ENCODE measurements at places on chromosomes 2 and 18. TPM values are rescaled to one million over a fixed set of nuclear protein-coding genes. Genes with fewer than 3 reads are reported as not detected.

DNA sequence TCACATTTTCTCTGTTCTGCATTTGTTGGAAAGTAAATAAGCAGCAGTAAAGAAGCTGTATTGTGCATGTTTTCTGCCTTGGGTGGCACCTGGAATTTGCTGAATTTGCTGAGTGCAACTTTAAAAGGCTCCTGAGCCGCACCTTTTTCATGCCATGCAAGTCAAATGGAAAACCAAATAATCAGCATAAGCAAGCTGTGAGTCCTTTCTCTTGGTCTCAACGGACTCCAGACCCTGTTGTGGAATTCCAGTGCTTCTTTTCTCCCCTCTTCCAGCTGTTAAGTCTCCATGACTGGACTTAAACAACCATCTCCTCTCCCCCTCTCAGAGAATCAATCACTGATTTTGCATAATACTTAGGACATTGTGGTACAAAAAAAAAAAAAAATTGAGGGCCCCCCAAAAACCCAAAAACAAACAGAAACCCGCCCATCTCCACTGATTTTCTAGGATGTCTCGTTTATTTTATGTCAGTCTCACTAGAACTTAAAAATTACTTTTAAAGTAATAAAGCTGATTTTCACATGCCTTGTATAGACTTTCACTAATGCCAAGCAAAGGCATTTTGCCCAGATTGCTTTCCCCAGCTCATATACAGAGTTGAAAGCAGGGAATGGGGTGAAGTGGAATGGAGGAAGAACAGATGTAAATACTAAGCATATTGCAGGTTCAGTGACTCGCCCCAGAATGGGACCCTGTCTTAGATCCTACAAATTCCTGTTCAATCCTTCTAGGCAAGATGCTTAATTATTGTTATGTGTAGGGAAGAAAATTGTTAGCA, 5.1 kb upstream of the CETN1 start:
- no peaks in the 10 kb centered on the region for H3K4me1 ChIP-seq
- DNase-seq: no peak
- no peak overlapping the region for H3K4me3 ChIP-seq
- no peaks in the 10 kb centered on the region for H3K27me3 ChIP-seq

SNORC gene
- 1.8 TPM for total RNA-seq

DNA sequence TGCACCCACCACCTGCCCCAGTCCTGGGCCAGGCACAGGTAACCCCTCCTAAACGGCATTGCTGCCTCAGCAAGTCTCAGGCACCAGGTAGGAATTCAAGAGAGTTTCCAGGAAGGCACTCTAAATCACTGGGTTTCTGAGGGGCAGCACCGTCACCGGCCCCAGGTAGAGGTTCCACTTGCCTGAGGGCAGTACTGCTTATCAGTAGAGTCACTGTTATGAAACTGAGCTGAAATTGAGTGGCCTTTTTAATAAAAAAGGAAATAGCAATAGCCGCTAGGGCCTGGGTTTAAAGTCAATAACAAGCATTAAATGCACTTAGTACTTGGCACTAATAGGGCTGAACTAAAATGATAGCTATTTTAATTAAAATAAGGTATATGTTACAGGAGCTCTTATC, 653.7 kb downstream of the METTL4 start:
- no peak overlapping the region for H3K4me3 ChIP-seq
- no peak for DNase-seq
- no peaks in the 10 kb centered on the region for H3K4me1 ChIP-seq
- no peaks in the 10 kb centered on the region for H3K36me3 ChIP-seq
- H3K27me3 ChIP-seq: no peaks in the 10 kb centered on the region
- no peak overlapping the region for H3K27ac ChIP-seq

DNA sequence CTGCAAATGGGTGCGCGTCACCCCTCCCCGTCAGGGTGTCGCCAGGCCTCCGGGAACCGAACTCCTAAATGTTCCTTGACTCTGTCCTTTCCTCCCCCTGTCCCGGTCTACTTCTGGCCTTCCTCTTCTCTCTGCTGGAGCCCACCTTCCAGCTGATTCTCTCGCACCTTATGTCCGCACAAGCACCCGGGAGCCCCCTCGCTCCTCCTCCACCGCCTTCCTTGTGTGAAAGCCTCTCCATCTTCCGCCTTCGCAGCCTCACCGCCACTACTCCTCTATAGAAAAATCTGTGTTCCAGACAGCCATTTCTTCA, 627 bp upstream of the KIF3C start:
- no peaks in the 10 kb centered on the region for H3K27me3 ChIP-seq
- H3K36me3 ChIP-seq: no peaks in the 10 kb centered on the region
- H3K4me3 ChIP-seq: peak overlapping the region; percentile 84

Data from activated T-helper 1 cell treated with anti-CD3 and anti-CD28 coated beads, Interleukin-12 subunit alpha, Interleukin-12 subunit beta, Interleukin-2, Interleukin-4 antibody, amounts not matched to agents 30 ng/mL and 10 ng/mL and 1 ng/mL, durations not matched to agents 14 hours and 24 hours and 36 hours (primary cell).